ENCODE measurements at places on chromosomes 7 and 10. TPM values are rescaled to one million over a fixed set of nuclear protein-coding genes. Genes with fewer than 3 reads are reported as not detected.

ATG9B gene
- total RNA-seq = 7.9 TPM

DNA sequence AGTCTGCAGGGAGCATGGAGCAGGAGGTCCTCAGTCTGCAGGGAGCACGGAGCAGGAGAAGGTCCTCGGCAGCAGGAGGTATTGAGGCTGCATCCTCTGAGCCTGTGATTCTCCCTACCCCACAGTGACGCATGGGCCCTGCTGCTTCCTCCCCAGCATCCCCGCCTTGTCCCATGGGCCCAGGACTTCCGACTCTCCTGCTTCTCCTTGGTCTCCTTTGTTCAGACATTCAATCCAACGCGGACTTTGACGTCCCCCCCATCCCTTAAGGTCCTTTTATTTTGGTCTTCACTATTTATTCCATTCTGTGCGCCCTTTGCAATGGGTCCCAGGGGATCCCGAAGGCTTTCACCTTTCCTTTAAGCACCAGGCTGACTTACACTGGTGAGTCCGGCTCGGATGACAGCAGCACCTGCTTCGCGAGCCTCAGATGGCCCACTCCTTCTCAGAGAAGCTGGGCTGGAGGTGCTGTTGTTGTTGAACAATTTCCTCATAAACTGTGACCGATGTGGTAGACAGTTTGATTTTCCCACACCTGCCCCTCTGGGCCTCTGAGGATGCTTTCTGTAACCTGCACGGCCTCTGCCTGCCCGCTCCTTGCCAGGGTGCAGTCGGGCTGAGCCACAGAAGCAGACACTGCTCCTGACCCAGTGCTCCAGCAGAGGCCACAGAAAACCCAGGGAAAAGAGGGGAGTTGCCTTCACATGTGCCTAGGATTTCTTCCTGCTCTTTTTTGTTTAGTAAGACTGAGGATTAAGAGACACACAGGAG, 407.2 kb upstream of the SHH start:
- H3K36me3 ChIP-seq = no peaks in the 10 kb centered on the region
- H3K4me1 ChIP-seq = no peaks in the 10 kb centered on the region
- no peak overlapping the region for H3K27ac ChIP-seq
- DNase-seq = no peak
- H3K27me3 ChIP-seq = peaks cover 71% of the 10 kb centered on the region
- H3K4me3 ChIP-seq = no peak overlapping the region

GRCh38 chr7:102044984-102045673, 227.7 kb downstream of the CUX1 start:
- no peak overlapping the region for H3K4me3 ChIP-seq
- no peaks in the 10 kb centered on the region for H3K36me3 ChIP-seq
- no peak for DNase-seq
- H3K27ac ChIP-seq = no peak overlapping the region

GRCh38 chr7:91568138-91568537, 303.9 kb downstream of the FZD1 start:
- H3K36me3 ChIP-seq = no peaks in the 10 kb centered on the region
- H3K4me1 ChIP-seq = no peaks in the 10 kb centered on the region
- H3K4me3 ChIP-seq = no peak overlapping the region
- DNase-seq = no peak
- no peaks in the 10 kb centered on the region for H3K27me3 ChIP-seq

Data from Calu3 (cell line).